ENCODE measurements at places on chromosomes 1 and 21.
A peak's percentile ranks its signal among the peaks of the same experiment; 100 is the strongest.

- peak; percentile 25 for DNase-seq
These were observed 280.7 kb downstream of the LMX1A start for GRCh38 chr1:165075725-165076370.

DNA sequence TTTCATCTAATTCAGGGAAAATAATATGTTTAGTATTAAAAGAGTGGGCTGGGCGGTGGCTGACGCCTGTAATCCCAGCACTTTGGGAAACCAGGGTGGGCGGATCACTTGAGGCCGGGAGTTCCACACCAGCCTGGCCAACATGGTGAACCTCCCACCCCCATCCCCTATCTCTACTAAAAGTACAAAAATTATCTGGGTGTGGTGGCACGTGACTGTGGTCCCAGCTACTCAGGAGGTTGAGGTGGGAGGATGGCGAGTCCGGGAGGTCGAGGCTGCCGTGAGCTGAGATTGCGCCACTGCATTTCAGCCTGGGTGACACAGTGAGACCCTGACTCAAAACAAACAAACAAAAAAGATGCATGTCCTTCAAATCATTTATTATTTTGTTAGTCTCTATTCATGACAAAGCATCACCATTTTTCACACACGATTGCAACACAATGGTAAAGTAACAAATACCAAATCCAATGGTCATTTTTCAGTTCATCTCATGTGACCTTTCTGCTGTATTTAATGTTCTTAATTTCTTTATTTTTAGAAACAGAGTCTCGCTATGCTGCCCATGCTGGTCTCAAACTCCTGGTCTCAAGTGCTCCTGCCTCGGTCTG is 1.0 kb downstream of the MSH4 start:
- DNase-seq, result no peak

DNA sequence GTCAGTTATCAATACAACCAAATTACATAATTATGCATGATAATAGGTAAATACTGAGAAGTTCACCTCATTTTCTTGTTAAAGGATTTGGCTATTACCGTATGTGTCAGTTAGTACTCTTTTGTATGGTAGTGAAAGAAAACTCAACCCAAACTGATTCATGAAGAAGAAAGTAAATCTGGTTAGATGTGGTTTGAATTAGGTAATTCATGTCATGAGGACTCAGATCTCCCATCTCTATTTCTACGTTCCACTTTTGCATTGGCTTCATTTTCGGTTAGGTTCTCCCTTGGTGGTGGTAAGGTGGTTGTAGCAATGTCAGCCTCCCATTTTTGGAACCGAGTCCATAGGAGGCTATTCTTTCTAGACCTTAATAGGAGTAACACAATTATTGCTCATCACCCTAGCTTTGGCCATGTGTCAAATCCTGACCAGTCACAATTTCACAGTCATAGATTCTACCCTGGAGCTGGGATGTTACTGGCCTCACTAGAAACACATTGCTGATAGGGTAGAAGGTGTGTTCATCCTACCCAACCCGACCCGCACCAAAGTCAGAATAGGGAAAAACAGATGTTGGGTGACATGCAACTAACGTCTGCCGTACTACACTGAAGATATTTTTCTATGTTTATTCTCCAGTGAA is 97.6 kb downstream of the OSBPL9 start:
- DNase-seq, result no peak

DNA sequence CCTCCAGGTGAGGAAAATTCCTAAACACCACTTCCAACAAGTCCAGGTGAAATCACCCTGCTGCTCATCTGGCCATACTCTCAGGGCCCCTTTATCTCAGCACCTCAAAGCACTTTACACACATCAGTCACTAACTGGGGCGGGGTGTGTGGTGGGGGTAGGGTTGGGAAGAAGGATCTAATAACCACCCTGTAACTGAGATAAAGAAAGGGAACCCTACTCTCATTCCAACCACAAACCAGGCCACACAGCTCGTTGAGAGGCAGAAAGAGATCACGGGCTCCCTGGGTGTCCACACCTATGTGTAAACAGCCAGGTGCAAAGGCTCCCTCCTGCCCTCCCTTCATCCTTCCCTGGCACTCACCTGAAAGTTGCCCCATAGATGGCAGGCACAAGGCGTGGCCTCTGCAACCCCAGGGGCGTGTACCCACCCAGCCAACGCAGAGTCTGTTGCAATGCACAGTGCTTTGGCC is 20.4 kb downstream of the GPR161 start:
- DNase-seq, result no peak

DNA sequence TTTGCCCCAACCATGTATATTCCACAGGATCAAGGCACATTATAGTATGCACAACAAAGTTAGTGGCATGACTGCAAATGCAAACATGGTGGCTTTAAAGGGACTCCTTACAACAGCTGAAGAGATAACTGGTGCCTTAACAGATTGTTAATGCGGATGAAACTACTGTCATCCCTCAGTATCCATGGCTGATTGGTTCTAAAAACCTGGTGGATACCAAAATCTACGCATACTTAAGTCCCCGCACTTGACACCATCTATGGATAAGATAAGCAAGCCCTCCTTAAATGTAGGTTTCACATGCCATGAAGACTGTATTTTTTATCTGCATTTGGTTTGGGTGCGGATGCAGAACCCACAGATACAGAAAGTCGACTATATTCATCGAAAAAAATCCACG is 73.5 kb downstream of the ZNF644 start:
- no peak for DNase-seq

DNA sequence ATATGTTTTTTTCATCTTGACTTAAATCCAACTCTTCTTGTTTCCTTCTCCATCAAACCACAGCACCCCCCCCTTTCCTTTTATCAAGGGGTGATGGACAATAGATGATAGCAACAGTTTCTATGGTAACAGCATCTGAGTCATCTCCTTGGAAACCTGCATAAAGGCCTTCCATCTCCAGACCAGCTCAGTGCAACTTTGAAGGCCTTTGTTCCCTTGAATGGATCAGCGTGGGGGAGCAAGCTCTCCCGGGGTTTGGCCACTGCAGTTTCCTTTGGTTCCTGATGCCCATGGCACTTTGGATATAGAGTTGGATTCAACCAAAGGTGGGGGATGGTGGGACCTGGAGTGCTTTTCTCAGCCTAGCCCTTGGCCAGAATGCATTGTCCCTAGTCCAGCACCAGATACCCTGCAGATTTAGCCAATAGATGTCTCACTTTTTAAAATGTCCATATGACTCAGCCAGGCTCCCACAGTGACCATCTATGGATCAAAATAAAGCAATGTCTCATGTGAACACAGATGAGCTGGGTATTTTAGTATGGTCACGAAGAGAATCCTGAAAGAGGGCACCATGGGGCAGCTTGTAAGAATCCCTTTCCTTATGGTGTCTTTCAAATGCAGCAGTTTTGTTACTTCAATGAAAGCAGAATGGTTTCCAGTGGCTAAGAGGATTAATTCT is 127.7 kb downstream of the SPATA46 start:
- no peak for DNase-seq

DNA sequence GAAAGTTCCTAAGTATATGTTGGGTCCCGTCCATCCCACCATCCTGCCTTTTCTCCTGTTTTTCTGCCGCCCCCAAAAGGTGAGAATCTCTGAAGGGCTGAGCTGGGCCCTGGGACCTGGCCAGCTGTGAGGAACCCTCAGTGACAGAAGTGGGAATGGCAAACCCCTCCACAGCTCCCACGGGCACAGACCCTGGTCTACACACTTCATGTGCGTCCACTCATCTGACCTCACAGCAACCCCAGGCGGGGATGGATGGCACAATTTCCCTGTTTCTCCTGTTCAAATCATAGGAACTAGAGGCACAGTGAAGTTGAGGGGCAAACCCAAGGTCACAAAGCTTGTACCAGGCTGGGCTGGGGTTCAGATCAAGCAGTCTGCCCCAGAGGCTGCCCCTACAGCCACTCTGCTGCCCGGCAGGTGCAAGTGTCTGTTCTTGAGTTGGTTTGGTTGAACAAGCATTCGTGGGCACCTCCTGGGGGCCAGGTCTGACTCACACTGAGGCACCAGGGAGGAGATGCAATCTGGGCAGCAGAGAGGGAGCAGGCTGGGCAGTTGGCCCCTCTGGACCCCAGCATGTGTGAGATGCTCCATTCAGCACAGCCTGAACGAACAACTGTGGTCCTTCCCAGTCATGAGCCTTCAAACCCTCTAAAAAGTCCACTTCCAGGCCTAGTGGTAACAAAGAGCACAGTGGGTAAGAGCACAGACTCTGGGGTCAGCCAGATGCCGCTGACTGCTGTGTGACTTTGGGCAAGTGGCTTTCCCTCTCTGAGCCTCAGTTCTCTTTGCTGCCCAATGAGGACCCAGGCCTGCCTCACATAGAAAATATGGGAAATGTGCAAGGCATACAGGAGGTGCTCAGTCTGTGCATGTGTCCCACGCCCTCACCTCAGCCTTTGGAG is 4.0 kb downstream of the EDN2 start:
- DNase-seq, result no peak

- DNase-seq, result no peak
These were observed 982 bp downstream of the SLC9A1 start for GRCh38 chr1:27153927-27154358.

DNA sequence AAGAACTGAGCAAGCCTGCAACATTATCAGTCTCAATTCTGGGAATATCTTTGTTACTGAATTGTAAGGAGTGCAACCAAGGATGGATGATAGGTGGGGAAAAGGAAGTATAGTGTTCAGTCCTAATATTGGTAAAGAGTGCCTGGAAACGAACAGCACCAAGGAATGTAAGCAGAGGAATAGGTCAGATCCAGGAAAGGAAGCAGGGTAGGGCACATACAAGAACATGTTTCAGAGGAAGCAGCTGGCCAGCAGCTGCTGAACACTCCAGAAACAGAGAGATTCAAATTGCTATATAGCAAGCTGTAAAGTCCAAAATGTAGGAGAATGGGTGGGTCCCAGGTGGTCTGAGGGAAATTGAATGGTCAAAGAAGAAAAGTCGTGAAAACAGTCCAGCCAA is 37.9 kb downstream of the CRB1 start:
- DNase-seq, result no peak

- peak; percentile 91 for DNase-seq
These were observed 23.1 kb downstream of the CLDN14 start for GRCh38 chr21:36456729-36457414.

DNA sequence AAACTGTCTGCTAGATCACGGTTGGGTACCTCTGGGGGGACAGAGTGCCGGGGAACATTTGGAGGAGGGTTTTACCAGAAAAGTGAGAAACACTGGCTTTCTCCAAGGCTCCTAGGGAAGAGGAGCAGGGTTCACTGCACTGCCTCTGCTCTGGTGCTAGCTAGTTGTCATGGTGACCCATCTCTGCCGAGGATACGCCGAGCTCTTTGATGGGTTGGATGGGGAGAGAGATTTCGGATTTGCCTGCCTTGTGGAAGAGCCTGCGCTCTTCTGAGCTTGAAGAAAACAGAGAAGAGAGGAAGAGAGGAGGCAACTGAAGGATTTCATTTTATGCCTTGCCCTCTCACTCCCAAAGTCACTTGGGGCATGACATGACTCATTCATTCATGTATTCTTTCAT is 92.1 kb downstream of the NAV1 start:
- no peak for DNase-seq

- DNase-seq, result no peak
These were observed 92.1 kb downstream of the BACH1 start for GRCh38 chr21:29390778-29391177.

- DNase-seq, result no peak
These were observed 1.8 kb upstream of the WNT3A start for GRCh38 chr1:228004856-228005462.

DNA sequence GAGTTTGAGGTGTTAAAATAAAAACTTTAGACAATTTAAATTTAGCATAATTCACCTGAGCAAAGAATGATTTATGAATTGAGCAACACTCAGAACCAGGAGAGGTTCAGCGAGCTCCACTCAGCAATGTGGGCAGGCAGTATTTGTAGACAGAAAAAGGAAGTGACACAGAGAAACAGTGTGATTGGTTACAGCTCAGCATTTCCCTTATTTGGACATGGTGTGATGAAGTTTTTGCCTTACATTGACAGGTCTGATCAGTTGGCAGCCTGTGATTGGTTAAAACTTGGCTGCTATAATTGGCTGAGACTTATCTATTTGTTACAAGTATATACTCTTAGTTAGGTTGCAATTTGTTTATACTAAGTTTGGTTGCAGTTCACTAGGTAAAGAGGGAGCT is 621.2 kb upstream of the PRMT6 start:
- no peak for DNase-seq

- DNase-seq, result no peak
These were observed 25.7 kb downstream of the ANGPTL7 start for GRCh38 chr1:11214698-11215380.
